ENCODE measurements at places on chromosomes 5 and 9.

DNA sequence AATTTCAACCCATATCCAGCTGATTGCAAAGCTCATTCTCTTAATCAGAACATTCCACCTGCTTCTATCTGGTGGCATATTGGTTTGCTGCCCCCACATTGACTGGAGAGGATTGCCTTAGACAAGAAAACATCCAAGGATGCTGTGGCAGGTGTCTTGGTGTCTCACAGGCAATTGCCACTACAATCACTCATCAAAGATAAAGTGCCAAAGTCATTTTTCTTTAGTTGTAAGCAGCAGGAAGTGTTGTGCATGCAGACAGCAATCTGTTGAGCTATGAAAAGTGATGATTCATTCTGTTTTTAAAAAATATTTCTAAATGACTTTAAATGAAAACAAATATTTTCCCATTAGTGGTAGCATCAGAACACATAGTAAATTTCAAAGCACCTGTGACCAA lies 53.9 kb downstream of the CDH6 start:
- DNase-seq, result no peak

GRCh38 chr9:135069558-135070197 lies 17.8 kb upstream of the OLFM1 start:
- no peak for DNase-seq

DNA sequence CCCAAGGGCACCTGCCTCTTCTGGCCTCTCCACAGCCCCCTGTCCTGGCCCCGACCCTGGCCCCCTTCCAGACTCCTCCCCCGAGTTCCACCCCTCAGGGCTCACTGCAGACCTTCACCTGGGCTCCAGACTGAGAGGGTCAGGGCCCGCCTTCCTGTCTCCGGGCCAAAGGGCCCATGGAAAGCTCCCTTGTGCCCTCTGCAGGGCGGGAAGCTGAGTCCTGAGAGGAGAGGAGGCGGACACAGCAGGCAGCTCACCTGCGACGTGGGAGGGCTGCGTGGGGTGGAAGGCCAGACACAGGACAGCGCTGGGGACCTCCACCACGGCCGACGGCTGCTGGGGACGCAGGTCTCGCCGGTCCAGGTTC lies 20.6 kb downstream of the DYNC2I2 start:
- peak; percentile 62 for DNase-seq

DNA sequence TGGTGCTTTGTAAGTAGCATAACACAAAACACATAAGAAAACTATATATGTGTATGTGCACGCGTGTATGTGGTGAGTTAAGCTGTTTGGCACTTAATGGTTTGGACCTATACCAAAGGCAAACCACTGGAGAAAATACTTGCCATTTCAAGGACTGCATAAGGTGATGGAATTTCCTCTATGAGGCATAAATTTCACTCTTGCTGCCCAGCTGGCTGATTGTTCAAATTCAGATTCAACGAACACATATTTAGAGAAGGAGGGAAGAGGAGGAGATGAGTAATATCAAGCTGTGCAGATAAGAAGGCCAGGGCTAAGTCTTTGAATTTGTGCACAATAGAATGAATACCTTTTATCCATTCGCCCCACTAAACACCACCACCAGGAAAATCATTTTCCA lies 470.6 kb upstream of the MPDZ start:
- DNase-seq, result peak; percentile 56

- no peak for DNase-seq
These were observed 22.0 kb upstream of the KCNIP1 start for GRCh38 chr5:170481849-170482248.

GRCh38 chr5:113202746-113203716 lies 226.4 kb downstream of the DCP2 start:
- no peak for DNase-seq

GRCh38 chr5:98753507-98753906 lies 20.0 kb upstream of the RGMB start:
- no peak for DNase-seq

- DNase-seq, result no peak
These were observed 7.9 kb upstream of the ACSL6 start for GRCh38 chr5:132019337-132019736.

DNA sequence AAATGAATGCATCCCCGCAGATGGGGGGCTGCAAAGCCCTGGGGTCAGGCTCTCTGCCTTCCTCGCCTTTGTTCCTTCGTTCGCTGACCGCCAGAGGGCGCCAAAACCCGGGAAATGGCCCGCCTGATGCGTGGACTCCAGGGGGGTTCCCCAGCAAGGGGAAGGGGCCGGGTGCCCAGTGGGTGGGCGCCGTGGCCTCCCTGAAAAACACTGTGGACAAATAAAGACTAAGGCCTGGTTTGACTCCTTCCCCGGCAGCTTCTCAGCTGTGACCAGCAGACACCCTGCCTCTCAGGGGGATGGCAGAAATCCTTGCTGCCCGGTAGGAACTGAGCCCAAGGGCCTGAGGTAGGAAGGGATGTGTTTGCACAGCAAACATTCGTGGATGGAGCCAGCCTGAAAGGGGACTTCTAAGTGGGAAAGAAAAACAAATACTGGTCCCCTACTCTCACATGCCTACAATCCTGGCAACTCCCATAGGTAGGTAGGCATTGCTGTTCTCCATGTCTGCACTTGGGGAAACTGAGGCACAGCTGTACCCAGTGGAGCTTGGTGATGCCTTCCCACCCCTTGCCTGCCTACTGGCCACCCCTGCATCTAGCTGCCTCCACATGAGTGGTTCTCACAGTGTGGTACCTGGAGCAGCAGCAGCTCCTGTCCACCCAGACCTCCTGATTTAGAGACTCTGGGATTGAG lies 57.7 kb downstream of the DUSP1 start:
- peak; percentile 55 for DNase-seq

Measured in ELR (cell line).